NCI-H1436 (cell line): ENCODE measurements at places on chromosomes 3 and 15.

GRCh38 chr3:41526995-41527573 lies 327.8 kb downstream of the CTNNB1 start:
- no peak for DNase-seq

DNA sequence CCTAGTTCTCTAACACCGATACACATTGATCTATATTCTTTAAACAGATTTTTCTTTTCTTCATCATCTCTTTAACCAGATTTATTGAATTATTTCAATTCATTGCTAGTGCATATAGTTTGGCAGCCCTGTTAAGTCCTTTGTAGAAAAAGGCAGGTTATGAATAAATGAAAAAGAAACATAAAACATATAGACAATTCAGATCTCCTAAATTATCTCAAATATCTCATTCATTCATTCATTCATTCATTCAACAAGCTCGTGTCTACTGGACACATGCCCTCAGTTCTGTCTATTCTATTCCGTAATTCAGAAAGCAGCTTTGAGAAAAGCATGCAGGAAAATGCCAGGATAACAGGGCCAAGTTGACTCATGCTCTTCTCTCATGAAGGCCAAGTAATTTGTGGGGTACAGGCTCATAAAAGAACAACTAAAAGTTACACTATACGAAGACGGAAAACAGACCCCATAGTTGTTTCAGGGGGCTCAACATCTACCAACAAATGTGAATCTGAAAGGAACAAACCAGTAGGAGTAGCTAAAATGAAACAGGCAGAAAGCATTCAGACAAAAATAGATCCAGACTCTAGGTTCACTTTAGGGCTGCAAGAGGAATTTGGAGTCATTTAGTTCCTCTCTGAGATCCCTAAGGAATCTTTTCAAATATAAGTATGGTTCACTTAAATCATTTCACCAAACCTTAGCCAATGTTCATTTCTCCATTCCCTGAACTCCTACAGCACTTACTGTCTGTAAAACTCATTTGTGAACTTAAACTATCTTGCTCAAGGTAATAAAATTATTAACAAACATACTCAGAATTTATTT lies 7.5 kb downstream of the ZNF148 start:
- no peak for DNase-seq

DNA sequence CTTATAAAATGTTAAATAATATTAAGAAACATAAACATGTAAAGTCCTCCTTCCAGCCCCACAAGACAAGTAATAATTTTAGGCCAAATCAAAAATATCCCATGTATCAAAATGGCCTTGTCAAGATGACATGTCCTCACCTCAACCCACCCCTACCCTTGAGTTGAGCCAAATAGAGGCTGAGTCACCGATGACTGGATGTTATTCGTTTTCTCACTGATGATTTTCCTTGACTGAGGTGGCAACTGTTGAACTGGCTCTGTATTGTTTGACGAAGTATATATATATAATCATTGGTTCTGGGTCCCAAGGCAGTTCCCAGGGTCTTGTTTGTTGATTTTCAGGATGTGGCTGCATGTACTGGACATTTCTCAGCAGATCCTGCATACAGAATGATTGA lies 75.3 kb downstream of the TMEM108 start:
- no peak for DNase-seq

DNA sequence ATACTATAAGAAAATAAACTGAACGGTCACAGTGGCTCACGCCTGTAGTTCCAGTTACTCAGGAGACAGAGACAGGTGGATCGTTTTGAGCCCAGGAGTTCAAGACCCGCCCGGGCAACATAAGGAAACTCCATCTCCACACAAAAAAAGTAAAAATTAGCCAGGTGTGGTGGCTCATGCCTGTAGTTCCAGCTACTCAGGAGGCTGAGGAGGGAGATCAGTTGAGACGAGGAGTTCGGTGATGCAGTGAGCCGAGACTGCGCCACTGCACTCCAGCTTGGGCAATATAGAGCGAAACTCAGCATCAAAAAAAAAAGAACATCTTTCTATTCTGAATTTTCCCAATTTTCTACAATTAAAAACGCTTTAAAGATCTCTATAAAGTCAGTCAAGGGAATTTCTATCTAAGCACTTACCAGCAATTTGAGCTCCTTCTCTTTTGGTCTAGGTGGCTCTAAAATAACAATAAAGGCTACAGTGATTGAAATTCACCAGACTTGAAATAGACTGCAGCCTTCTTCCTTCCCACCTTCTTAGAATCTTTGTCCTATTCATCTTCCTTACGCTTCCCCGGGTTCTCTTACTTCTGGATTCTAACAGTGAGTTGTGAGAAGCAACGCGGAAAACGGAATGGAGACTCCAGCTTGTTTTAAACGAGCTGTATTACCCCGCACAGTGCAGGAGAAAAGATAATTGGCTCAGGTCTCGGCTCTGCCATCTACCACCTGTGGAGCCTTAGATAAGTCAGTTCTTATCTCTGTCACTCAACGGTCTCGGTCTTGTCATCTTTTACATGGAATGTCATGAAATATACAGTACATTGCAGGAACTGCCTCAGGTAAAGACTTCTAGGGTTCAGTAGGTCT lies 812 bp upstream of the SEC62 start:
- DNase-seq, result peak; percentile 25

DNA sequence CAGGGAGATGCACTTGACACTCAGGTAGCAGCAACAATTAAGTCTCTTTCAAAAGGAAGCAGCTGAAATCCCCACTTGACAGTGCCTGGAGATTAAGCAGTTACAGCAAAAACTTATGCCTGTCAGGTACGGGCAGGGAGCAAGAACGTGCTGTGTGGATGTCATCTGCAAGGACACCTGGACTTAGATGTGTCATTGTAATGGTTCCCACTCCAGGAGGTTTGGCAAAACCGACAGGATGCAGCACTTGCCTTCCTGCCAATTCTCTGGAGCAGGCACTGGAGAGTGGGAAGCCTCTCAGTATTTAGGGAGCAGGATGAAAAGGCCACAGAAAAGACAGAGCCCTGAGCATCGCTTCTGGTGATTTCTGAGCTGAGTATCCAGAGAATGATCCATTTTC lies 292.4 kb downstream of the PDCD6IP start:
- no peak for DNase-seq

GRCh38 chr3:90032980-90033641 lies 925.7 kb downstream of the EPHA3 start:
- DNase-seq, result no peak

- DNase-seq, result no peak
Observed at GRCh38 chr3:68136411-68136810, 482.0 kb upstream of the SUCLG2 start.

DNA sequence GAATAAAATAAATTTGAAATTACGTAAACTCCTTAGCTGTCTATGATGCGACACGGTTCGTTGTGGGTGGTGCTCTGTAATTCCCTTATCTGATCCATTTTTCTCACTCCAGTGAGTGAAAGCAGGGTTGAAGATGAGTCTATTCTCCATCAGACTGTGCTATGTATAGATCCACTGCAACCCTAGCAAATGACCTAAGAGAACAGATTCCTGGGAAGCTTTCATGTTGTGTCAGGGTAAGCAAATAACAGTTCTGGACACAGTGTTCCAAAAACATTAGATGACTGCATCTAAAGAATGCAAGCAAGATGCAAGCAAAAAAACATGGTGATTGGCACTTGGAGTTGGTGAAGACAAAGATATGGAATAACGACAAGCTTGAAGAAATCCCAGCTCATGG lies 239.3 kb downstream of the SLC9A9 start:
- no peak for DNase-seq

DNA sequence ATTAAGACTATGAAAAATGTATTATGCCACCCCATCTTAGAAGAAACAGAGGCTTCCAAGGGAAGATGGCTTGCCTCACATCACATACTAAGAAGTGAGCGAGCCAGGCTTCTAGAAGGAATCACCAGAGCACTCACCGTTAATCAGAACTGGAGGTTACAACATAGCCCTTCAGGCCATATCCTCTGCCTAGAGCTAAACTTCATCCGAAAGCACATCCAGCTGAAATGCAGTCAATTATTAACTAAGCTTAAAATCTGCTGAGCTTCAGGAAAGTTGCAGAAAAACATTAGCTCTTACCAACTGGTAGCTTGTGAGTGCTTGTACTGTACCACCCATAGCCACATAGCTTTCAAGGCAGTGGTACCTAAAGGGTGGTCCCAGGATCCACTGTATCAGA lies 483.2 kb downstream of the TBL1XR1 start:
- DNase-seq, result no peak

GRCh38 chr15:101446518-101447167 lies 42.9 kb downstream of the PCSK6 start:
- no peak for DNase-seq

DNA sequence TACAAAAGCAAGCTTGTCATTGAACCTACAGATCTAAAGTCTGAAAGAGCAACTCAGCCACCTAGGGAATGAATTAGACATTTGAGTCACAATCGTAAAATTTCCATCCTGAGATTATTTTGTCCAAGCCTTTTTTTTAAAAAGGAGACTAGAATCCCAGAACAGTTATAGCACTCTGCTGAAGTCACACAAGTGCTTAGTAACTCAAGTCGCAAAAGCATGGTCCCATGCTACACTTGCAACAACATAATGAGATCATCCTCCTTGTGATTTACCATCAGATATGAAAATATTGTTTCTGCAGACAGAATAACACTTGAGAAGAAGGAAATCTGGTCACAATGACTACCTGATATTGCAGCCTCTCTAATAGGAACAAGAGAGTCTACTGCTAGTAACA lies 106.7 kb downstream of the ZIC4 start:
- no peak for DNase-seq

- no peak for DNase-seq
Observed at GRCh38 chr3:177343122-177343625, 145.9 kb upstream of the TBL1XR1 start.
